WTC11 (cell line): ENCODE measurements at places on chromosomes 5 and 9.

DNA sequence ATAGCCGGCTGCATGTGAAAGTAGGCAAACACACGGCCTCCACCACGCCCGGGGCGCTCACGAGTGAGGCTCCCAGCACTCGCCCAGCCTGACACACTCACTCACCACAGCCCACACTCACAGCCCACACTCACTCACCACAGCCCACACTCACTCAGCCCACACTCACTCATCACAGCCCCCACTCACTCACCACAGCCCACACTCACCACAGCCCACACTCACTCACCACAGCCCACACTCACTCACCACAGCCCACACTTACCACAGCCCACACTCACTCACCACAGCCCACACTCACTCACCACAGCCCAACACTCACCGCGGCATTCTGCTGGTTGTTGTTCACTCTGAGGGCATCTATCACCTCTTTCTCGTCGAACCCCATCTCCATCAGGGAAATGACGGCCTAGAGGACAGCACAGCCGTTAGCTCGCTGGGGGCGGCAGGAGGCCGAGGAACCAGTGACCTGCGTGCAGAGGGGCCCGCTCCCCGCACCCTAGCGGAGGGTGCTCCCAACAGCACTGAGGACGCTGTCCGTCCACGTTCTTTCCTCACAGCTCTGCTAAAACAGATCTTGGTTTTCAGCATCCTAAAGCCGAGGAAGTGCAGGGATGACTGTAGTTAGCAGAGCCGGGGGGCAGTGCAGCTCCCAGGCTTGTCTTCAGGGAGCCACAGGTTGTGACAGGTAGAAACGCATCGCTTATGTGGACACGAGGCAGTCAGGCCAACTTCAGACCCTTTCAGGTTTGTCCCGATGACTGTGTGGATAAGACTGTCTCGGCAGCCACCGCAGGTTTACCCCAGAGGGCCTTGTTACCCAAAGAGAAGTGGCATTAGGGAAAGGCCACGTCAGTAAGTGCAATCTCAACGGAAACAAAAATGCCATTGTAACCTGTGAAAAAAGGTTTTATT is 21.6 kb downstream of the UBAC1 start:
- no peak for DNase-seq

DNA sequence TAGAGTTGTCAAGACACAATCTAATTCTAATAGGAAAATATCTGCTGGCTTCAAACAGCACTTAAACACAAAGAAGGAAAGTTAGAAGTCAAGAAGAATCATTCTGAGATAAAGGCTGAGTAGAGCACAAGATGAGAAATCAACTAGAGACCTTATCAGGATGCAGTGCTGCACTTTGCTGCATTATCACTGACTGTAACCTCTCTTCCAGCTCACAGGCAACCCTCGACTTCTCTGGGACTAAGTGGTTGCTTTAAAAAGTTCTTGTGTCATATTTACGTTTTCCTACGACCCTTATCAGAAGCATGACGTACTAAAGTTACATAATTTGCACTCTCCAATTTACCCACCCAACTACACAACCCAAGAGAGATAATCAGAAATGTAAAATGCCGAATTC is 176.1 kb downstream of the MLLT3 start:
- no peak for DNase-seq

GRCh38 chr9:34582787-34583186 is 6.7 kb downstream of the CNTFR start:
- no peak for DNase-seq

- DNase-seq: no peak
These were observed 303.9 kb upstream of the EDIL3 start for GRCh38 chr5:84688566-84688965.

DNA sequence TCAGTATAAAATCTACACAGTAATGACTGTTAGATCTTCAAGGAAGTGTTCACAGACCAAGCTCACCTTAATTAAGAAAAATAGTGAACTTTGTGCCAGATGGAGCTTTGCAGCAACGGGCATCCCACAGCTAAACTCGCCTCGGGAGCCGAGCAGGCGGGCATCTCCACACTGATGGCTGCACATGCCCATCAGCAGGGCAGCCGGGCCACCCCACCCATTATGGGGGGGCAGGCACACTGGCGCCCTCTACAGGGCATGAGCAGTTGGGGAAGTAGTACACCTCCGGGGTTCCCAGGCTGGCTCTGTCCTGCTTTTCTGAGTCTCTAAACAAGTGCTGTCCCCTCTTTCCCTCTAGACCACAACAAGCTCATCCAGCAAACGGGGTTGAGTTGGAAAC is 21.6 kb downstream of the ANKS6 start:
- DNase-seq: peak; percentile 63

DNA sequence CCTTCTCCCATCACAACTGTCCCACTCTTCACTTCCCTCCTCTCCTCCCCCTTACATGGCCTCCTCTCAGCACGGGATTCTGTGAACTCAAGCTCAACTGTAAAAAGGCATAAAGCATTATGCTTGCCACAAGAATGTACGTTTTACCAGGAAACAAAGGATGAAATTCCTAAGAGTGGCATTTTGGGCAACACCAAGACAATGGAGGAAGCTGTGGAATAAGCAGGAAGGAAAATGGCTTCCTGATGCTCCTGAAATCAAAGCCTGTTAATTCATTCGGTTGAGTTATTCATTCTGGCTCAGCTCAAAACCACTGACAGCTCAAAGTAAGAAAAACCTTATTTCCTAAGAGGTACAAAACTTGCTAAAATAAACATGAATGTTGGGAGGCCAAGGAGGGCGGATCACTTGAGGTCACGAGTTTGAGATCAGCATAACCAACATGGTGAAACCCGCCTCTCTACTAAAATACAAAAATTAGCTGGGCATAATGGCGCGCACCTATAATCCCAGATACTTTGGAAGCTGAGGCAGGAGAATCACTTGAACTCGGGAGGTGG is 40.8 kb upstream of the DMRT1 start:
- no peak for DNase-seq

DNA sequence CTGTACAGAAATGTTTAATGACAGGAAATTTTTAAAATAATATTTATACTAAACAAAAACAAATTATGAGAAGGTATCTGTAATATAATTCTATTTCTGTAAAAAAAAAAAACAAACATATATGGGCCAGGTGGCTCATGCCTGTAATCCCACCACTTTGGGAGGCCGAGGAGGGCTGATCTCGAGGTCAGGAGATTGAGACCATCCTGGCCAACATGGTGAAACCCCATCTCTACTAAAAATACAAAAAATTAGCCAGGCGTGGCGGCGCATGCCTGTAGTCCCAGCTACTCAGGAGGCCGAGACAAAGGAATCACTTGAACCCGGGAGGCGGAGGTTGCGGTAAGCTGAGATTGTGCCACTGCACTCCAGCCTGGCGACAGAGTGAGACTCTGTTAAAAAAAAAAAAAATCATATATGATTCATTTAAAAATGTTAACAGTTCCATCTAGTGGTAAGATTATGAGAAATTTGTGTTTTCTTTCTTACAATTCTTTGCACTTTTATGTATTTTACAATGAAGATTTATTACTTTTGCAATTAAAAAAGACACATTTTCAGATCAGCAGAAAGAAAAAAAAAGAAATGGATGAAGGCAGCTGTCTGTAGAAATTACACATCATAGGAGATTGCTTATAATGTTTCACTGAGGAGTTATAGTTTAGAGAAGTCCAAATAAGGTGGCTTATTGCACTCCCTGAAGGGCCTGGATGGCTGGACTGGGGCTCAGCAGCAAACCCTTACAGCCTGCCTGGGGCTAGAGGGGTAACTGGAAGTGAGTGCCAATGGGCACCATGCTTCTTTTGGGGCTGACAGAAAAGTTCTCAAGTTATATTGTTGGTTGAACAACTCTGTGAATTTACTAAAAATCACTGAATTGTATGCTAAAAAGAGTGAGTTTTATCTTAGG is 20.3 kb downstream of the C9orf153 start:
- DNase-seq: no peak
